ENCODE measurements at places on chromosomes 2 and 18.
A peak's percentile ranks its signal among the peaks of the same experiment; 100 is the strongest.

GRCh38 chr2:226074391-226074790 is 674.9 kb downstream of the NYAP2 start:
- no peak for DNase-seq

DNA sequence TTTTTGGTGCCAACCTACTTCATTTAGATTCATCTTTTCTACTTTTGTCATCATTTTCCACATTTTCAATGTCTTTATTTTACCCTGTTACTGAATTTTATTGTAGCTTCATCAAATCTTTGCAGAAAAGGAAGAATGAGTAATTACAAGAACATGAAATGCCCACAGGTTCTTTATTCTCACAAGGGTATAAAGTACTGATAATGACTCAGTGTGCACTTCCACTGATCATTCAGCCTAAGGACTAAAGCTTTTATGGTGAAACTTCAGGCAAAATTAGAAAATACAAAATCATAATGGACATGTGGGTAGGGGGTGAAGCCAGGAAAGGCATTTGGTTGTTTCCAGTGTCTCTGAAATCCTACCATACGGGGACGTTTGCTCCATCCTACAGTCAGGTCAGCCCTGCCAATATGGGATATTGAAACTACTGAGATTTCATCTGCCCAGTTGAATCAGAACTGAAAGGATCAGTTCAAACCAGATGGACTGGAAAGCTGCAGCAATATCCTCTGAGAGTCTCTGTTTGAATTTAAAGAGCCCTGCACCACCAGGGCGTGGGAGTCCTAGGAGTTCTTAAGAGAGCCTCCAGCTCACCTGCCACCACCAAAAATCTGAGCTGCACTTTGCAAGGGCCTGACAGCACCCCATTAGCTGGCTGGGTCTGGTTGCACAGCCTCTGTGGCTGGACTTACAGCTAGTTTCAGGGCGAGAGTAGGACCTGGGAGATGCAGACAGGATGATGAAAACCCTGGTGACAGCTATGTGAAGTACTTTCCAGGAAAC is 390.4 kb downstream of the CMPK2 start:
- DNase-seq, result no peak

GRCh38 chr18:77702686-77703085 is 453.0 kb downstream of the GALR1 start:
- DNase-seq, result no peak

DNA sequence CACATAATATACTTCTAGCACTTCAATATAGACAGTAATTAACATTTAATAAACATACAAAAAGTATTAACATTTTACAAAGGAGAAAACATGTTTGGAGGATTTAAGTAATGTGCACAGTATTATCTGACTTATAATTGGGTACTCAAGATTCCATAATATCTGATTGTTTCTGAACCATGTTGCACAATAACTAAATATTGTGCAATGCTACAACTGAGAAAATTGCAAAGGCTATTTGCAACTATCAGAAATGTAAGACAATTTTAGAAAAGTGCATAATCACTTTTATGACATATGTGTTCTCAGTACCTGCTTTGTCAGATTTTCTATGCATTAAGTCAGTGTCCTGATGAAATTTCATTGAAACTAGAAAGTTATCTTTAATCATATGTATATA is 934.6 kb downstream of the SOCS6 start:
- DNase-seq, result no peak

DNA sequence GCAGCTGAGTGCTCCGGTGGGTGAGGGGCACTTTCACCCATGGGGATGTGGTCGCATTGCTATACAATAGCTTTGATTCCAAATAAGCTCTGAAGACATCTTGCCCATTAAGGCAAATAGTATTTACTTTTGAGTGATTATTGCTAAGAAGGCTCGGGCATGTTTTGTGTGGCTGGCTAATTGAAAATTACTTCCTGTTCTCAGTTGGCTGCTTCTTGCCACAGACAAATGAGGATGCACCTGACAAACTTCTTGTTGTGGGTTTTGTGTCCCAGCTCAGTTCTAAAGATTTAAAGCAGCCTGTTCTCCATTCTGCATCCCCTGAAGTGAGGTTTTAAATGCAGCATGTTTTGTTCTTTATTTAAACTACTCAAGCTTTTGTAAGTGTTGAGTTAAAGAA is 88.3 kb downstream of the KCNS3 start:
- DNase-seq, result no peak

- no peak for DNase-seq
Measured at GRCh38 chr18:35284841-35285240, 5.2 kb downstream of the ZSCAN30 start.

GRCh38 chr2:141630407-141630930 is 500.3 kb downstream of the LRP1B start:
- no peak for DNase-seq

GRCh38 chr2:188292348-188293239 is 920 bp downstream of the GULP1 start:
- DNase-seq, result peak; percentile 84

- DNase-seq, result no peak
Measured at GRCh38 chr2:211822686-211823335, 715.8 kb downstream of the ERBB4 start.

DNA sequence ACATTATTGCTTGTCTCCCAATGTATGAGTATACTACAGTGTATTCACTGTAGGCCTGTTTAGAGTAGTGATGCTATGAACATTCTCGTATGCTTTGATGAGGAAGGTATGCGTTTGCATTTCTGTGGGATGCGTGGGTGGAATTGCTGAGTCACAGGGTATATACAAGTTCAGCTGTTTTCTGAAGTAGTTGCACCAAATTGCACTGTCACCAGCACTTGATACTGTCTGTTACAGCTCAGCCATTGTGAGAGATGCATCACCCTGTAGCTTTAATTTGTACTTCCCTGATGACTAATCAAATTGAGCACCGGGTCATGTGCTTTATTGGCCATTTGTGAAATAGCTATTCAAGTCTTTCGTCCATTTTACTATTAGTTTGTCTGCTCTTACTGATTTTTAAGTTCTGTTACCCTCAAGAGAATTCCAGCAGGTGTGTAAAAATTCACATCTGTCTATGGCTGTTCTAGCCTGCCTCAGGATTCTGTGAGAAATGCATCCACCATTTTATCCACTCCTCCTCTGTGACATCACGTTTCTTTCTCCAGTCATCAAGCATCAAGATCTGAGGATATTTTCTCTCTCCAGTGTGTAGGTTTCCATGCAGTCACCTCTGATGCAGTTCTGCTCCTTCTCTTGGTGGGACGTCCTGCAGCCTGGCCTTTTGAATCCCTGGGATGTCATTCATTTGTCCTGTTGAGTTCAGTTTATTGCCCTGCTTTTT is 72.5 kb downstream of the DGKD start:
- DNase-seq, result peak; percentile 20

GRCh38 chr2:145753041-145753608 is 1233.2 kb upstream of the ZEB2 start:
- no peak for DNase-seq

DNA sequence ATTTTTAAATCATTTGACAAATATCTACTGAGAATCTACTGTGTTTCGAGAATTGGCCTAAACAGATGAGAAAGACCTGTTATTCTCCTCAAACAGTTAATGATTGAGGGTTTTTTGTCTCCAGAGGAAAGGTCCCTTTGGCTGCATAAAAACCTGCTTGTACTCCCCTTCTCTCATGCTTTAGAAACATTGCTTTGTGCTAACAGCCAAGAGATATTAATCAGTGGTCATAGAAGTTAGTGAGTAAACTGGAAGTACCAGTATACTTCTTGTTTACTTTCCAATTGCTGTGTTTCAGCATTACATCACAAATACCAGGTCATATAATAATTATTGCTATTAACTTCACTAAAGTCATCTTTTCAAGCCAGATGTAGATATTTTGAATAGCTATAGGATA is 34.1 kb downstream of the ITGB6 start:
- no peak for DNase-seq

- peak; percentile 75 for DNase-seq
Measured at GRCh38 chr2:154697418-154698252, 860 bp upstream of the KCNJ3 start.
